H1 (cell line): ENCODE measurements at places on chromosomes 2 and 18.
A peak's percentile ranks its signal among the peaks of the same experiment; 100 is the strongest.

- no peak for DNase-seq
Measured at GRCh38 chr2:235879116-235879515, 289.1 kb downstream of the GBX2 start.

DNA sequence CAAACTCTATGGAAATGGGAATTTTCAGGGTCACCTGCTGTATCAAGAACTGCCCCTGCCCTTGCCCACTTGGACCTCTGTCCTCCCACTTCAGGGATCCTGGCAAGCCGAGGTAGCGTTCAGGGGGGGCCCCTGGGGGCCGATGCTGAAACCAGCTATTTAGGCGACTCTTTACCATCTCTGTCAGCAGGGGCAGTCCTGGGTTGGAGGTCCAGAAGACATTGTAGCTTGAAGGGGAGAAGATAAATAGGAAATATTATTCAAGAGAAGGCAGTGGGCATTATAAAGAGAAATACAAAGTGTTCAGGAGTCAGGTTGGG lies 2.4 kb downstream of the MOGS start:
- no peak for DNase-seq

- DNase-seq = no peak
Measured at GRCh38 chr2:200443376-200443775, 66.5 kb downstream of the KCTD18 start.

- peak; percentile 46 for DNase-seq
Measured at GRCh38 chr2:211944572-211944971, 594.0 kb downstream of the ERBB4 start.

DNA sequence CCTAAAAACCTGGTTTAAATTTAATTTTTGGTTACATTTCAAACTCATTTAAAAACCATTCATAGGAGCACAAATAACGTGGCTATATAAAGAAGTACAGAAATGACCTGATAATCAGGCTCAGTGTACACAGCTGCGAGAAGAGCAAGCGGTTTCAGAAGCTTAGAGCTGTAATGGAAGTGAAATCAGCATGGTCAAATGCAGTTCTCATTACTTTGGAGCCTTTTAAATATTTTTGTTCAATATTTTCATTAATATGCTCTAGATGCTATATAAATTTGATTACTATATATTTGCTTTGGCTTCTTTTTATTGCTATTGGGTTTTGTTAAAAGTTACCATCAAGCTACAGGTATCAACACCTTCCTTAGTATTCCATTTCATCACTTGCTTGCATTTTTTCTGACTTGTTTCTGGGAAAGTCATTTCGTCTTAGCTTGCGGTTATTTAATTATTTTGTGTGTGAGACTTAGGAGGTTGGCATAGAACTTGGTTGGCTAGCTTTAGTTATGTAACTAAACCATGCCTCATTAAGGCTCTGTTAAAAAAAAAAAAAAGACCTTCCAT lies 58.7 kb downstream of the AFTPH start:
- no peak for DNase-seq

DNA sequence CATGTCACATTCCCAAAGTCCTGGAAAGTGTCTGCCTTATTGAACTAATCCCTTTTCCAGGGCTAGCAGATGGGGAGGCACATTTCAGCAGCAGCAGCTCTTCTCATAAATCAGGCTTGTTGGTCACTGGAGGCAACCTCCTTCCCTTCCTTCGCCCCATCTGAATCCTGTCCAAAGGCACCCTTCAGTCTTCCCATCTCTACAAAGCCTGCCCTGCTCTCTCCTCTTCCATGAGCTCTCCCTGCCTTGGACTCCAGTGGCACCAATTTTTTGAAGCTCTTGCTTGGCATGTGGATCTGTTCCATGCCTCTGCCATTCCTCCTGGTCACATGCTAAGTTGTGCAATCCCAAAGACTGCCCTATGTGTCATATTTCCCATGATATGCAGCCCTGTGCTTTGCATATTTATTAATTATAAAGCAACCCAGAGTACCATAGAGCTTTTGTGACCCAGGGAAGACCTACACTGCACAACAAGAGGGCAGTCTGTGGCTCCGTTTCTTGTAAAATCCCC lies 70.3 kb downstream of the ANTXR1 start:
- DNase-seq = no peak

- no peak for DNase-seq
Measured at GRCh38 chr18:24185805-24186204, 46.9 kb downstream of the CABYR start.

- DNase-seq = no peak
Measured at GRCh38 chr2:8534386-8534728, 147.5 kb upstream of the ID2 start.

DNA sequence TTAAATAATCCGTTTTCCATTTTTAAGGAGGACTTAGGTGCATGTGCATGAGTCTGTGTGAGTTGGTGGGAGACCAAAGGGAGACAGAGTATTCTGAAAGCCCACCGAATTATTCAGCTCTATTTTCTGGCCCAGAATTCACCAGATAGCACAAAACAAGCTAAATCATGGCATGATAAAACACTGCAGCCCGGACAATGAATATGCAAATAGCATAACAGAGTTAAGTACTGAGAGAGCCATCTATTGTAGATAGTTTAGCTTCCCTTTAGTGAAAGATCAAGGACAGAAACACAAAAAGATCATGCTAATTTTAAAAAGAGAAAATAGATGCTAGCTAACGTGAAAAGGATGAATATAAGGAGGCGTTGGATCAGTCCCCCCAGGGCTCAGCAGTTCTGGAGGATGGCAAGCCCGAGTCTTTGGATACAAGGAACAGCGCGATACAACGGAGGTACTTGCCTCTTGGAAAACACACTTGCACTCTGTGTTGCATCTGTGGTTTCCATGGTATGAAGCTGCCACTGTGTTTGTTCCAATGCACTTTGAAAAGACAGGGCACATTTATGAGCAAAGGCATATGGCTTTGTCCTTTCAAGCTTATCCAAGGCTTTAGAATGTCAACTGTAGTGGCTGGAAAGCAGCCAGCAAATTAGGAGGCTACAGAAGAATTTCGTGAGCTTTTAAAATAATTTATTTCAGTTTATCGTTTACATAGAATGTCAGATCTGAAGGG lies 119.9 kb downstream of the LYPD1 start:
- no peak for DNase-seq

DNA sequence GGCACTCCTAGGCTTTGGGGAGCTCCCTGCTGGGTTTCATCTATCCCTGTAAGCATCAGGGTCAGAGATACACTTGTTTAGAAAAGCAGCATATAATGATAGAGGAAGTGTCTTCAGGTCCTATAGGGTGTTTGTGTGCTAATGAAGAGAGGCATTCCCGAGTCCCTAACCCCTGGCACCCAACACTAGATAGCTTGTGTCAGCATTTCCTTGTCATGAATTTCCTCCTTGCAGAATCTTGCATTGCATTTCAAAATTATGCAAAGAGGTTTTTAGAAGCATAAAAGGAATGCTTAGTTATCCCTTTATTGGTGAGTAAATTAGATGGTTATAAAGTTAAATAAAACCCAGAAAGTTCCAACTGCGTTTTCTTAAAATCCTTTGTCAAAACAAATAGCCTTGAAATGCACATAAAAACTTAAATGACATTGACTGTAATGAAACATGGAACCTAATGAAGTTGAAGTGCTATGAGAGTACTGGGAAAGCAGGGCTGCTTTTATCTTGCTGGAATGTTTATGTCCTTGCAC lies 63.7 kb upstream of the LHCGR start:
- DNase-seq = no peak

GRCh38 chr18:26621161-26622026 lies 73.0 kb upstream of the KCTD1 start:
- DNase-seq = peak; percentile 84

DNA sequence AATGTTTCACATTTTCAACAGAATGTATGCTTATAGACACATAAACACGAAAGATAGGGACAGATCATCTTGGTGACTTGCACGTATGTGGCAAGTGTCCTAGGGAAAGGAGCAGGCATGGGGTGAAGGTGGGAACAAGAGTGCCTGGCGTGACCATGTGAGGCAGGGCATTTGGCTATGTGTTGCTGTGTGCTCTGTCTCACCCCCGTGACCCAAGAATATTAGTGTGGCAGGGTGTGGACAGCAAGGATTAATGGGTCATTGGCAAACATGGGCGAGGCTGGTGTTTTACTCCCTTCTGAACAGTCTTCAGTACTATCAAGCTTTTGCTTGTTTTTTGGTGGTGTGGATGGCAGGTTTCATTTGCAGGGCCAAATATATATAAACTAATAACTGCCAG lies 1.3 kb upstream of the VWA3B start:
- no peak for DNase-seq

DNA sequence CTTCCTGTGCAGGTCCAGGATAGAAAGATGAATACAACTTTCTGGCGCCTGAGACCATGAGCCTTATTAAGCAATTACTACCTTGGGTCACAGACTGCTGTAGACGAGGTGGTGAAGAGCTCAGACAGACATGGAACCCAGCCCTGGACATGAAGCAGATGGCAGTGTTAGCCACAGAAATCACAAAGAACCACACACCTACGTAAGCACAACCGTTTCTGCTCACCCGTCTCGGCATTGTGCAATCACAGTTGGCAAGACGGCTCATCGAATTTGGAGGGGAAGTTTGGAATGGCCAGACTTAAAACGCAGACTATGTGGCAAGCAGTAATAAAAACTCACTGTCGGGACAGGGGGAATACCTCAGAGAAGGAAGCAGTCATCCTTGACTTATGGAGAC lies 24.3 kb upstream of the ASPRV1 start:
- DNase-seq = no peak

- DNase-seq = no peak
Measured at GRCh38 chr2:54574860-54575247, 118.7 kb downstream of the SPTBN1 start.

- DNase-seq = no peak
Measured at GRCh38 chr2:58047373-58047935, 848 bp downstream of the VRK2 start.

DNA sequence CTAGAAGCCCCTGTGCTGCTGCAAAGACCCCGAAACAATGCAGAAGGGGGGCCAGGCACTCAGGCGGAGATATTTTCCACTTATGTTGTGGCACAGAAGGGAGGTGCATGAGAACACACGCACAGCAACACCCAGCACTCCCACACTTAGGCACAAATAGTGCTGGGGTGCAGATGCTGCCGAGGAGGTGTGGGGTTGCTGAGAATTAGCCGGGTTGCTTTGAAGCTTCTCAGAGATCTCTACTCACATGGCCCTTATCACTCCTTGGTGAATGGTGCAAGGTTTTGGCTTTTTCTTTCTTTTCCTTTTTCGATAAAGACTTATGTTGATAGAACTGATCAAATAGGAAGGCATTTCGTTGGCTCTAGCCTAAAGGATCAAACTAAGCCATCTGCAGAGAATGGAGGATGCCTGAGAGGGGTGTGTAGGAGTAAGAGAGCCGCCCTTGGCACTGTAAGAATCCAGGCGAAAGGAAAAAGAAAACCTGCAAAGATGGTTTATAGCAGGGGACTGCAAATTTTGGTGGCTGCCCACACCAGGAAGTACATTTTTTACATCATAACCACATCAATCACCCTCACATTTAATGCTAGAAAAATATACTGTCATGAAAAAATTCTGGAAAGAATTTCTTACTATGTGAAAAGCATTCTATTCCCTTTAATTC lies 27.9 kb upstream of the FHL2 start:
- no peak for DNase-seq

DNA sequence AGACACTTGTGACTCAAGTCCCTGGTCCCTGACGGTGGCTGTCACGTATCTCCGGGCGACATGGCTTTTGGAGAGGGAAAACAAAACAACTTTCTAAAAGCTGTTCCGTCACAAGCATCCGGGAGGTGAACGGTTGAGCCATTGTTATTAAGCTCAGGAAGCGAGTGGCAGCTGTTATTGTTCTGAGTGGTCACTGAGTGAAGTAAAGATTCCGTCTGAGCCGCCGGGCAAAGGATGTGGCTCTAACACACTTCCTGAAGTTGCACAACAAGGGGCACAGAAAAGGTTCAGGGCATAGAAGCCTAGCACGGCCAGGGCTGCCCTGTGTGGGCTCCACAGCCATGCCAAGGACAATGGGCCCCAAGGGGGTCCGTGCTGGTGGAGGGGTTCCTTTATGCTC lies 24.3 kb downstream of the INPP5D start:
- no peak for DNase-seq

- no peak for DNase-seq
Measured at GRCh38 chr2:96860065-96861029, 2.5 kb upstream of the ANKRD39 start.

- DNase-seq = no peak
Measured at GRCh38 chr18:46096651-46097300, 1.3 kb downstream of the ATP5F1A start.

GRCh38 chr2:122341007-122341406 lies 585.6 kb downstream of the TSN start:
- no peak for DNase-seq

- DNase-seq = no peak
Measured at GRCh38 chr18:64699081-64699480, 550.2 kb upstream of the LINC00305 start.

DNA sequence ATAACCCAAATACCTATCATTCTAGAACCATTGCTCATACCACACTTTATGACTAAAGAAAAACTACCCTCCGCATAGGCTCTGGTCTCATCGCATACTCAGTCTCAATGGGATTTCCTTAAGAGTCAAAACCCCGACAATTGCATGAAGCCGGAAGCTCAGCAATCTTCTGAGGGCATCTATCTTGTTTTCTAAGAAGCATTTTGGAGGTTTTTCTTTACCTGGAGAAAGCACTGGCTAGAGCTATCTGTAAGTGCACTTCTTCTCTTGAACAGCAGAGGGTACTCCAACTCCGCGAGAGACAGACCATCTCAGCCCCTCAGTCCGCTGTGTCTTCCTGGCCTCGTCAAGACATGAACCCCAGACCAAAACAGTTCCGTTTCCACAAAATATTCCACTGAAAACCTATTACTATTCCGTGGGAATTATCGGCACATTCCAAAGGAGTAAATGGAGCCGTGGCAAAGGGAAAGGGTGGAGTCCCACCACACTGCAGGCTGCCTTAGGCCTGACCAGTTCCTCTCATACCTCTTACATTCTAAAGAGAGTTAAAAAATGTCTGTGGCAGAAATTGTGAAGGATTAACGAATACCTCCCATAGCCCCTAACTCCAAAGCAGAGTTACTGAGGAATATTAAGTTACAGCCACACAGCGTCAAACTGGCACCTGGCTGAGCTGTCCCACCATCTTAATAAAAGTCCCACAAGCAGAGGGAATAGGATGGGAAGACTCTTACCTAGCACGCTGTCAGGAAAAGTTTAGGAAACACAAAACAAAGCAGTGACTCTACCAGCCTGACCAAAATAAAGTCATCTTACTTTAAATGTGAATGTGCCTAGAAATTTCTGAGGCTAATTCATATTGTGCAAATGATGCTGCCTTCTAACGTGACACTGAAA lies 325.6 kb upstream of the VRK2 start:
- DNase-seq = peak; percentile 66

- DNase-seq = no peak
Measured at GRCh38 chr2:64402876-64403275, 51.1 kb upstream of the LGALSL start.

- DNase-seq = no peak
Measured at GRCh38 chr18:76455003-76455676, 39.9 kb downstream of the ZNF516 start.

- DNase-seq = no peak
Measured at GRCh38 chr2:11710210-11710609, 36.2 kb upstream of the LPIN1 start.

DNA sequence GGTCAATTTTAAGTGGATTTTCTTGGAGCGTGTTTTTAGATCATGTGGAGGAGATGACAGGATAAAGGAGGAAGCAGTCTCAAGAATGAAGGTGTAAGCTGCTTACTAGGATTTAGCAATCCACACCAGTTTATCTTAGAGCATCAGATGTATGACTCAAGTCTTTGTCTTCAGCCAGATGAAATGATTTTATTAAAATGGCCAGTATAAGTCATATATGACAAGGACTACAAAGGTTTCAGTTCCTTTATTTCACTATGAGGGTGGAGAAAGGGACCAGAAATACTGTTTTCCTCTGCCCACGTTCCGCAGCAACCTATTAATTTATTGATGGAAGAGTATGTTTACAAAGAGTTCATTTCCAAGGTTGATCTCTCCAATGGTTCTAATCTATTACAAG lies 970.5 kb upstream of the SLC39A10 start:
- DNase-seq = no peak
